Cerebellar nuclear complex (tissue), 1 donor: ENCODE measurements at places on chromosomes 16 and 17.

DNA sequence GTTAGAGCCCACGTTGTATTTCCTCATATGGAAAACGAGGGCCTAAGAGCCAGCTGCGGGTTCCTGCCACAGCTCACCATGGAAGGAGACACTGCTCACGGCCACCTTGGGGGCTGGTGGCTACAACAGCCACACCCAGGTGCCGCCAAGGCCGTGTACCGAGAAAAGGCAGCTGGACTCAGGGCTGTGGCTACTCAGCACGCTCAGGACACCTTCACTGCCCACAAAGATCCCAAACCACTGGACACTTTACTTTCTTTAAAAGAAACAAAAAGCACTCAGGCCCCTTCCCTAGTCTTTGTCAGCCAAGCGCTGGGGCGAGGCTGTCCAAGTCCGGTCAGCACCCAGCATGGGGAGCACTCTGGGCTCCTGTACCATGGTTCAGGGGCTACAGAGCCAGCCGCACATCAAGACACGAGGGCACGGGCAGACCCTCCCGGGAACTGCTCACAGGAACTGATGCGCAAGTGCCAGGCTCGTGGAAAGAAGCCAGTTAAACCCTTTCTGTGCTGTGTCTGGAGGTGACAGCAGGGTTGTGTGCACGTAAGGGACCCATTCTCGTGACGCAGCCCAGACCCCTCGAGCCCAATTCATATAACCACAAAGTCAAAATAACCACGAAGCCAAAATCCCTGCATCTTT, 18.5 kb downstream of the SLC16A3 start:
- no peak for DNase-seq

DNA sequence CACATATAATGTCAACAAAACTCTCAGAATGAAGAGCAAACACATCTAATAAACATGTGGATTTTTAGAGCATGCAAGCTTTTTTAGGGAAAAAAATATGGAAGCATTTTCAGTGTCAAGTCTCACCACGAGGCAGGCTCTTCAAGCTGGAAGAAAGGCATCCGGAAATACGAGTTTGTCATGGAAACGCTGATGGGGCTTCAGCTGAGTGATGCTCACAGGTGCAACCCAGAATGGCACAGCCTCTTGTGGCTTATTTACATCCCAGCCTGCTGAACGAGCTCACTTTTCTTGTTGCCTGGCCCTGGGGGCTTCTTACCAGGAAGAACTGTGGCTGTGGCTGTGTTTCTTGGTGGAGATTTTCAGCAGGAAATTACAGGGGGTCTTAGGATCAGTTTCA, 24.1 kb upstream of the DYNLL2 start:
- no peak for DNase-seq

DNA sequence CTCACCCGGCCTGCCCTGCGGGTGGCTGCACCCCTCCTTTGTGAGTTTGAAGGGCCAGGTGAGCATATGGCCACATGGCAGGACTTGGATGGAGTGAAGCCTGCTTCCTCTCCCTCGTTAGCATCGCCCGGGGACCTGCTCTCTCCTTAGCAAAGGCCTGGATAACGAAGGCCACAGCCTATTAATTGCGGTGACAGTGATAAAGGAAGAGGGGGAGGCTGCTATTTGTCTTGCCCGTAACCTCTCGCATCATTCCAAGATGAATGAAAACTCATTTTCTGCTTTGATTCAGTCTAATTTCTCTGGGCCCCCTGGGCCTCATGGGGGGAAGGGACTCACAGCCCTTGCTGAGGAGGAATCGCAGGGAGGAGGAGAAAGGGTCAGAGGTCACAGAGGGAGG, 68.5 kb upstream of the LHX1 start:
- no peak for DNase-seq

DNA sequence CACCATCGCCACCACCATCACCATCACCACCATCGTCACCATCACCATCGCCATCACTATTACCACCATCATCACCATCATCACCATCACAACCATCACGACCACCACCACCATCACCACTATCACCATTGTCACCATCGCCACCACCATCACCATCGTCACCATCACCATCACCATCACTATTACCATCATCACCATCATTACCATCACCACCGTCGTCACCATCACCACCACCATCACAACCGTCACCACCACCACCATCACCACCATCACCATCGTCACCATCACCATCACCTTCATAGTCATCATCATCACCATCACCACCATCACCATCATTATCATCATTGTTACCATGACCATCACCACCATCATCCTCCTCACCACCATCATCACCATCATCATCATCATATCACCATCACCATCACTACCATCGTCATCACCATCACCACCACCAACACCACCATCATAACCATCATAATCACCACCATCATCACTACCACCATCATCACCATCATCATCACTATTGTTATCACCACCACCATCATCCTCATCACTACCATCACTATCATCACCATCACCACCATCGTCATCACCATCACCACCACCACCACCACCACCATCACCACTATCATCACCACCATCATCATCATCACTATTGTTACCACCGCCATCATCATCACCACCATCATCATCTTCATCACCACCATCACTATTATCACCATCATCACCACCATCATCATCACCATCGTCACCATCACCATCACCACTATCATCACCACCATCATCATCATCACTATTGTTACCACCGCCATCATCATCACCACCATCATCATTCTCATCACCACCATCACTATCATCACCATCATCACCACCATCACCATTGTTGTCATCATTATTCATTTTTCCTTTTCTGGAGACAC, 51.5 kb upstream of the ZNF469 start:
- DNase-seq: no peak

DNA sequence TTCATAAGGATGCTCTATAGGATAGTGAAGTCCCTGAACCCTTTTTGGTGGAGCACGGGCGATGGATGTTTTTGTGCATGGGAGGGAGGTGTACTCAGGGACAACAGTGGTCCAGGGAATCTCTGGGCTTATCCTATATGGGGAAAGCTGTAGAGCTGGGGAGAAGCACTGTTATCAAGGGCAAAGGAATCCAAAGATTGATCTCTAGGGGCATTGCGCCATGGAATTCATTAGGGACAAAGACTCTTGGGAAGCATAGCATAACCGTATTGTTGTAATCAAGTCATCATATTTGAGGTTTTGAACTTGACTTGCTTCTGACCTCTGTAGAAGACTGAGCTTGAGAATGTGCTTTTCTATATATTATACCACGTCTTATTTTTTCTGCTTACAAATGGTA, 172.9 kb upstream of the ZFHX3 start:
- DNase-seq: no peak

DNA sequence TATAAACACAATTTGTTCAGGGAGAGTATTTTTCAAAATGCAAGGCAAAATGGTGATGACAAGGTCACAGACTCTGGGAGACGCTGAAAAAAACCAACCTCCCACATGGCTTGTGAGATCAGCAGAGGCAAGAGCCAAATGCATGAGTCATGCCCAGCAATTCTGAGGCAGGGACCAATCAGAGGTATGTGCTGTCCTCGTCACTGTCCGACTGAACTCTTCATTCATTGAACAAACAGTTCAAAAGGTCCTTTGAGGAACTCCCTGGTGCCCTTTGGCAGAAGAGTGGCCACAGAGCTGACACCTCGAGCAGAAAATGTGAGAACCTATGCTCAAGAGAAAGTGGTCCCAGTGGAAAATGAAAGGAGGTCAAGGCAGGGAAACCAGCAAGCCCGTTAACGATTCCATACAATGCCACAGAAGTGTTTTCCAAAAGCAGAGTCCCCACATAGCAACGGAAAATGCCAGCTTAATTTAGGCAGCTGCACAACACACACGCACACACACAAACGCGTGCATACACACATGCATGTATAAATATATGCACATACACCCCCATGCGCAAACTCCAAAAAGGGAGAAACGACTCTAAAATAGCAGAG, 50.9 kb downstream of the CDH11 start:
- no peak for DNase-seq

DNA sequence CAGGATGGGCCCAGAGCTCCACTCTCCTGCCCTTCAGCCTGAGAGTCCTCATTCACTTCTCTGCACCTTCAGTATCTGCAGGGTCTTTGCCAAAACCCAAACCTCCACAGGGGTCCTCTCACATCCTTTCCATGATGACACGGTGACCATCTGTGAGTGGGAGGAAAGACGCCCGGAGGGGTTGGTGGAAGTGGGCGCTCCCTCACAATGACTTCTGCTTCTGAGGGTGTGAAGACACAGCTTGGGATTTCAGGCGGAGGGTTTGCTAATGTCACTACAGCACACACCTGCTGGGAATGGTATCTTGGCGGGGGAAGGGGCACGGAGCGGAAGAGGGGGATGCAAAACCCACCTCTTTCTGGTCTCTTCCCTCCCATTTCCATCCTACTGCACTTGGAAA, 115.1 kb upstream of the SDK2 start:
- DNase-seq: no peak

DNA sequence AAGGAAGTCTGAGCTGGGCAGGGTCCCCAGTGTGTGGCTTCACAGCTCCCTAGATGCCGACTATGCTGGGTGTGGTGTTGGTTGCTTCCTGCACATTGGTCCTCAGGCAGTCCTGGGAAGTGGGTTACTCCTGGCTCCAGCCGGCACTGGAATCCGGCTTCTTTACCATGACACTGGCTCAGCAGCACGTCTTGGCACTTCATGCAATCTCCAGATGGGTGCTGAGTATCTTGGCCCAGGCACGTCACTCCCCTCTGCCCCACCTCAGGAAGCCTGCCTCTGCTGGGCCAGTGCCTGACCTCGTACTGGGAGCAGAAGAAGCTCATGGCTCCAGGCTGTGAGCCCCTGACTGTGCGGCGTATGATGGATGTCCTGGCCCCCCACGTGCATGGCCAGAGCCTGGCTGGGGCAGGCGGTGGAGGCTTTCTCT, 24.5 kb downstream of the FCSK start:
- no peak for DNase-seq

GRCh38 chr17:57662644-57663308, 82.3 kb downstream of the CCDC182 start:
- peak; percentile 96 for DNase-seq

DNA sequence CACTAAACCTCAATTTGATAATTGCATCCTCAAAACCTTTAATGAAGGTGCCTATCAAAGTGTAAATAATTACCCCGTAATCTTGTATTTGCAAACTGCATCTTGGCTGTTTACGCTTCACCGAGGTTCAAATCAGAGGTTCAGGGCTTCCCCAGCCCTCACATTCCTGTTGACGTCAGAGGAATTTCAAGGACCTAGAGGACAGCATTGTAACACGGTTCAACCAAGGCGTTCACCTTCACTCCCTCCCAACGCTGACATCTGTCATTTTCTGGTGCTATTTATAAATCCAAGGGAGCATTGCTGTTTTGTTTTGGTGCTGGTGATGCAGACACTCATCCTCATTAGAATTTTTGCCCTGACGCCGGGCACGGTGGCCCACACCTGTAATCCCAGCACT, 691.6 kb upstream of the RBFOX1 start:
- no peak for DNase-seq

- no peak for DNase-seq
Observed at GRCh38 chr17:57986841-57987580, 1.0 kb downstream of the VEZF1 start.

- DNase-seq: no peak
Observed at GRCh38 chr16:82937926-82938520, 311.3 kb downstream of the CDH13 start.

GRCh38 chr16:50253514-50253910, 12.8 kb upstream of the ADCY7 start:
- no peak for DNase-seq

DNA sequence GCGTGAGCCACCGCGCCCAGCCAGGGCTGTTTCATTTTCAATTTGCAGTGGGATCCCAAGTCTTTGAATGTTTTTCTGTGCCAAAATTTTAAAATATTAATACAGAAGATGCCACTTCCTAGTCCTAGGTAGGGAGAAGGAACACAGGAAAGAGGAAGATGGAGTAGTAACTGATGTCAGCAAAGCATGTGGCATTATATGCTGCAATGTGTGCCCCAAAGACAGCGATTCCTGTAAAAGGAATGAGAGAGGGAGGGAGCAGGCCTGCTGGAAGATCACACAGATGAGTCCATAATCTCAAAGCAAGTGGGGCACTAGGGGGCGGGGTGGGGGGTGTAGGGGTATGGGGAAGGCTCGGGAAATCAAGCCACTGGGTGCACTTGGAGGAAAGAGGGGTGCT, 23.4 kb upstream of the SSTR2 start:
- no peak for DNase-seq

DNA sequence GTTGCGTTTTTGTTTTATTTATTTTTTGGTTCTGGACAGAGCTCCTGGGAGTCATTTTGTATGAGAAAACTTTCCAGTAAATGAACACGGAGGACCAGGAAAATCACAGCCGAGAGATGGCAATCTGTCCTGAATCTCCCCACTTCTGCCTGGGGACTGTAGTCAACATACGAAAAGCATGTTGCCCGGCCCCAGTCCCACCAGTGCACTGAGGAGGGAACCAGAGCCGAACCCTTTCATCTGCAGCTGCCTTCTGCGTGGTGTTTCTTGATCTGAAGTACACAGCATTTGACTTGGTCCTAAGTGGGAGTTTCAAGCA, 18.9 kb downstream of the SNX11 start:
- DNase-seq: no peak

DNA sequence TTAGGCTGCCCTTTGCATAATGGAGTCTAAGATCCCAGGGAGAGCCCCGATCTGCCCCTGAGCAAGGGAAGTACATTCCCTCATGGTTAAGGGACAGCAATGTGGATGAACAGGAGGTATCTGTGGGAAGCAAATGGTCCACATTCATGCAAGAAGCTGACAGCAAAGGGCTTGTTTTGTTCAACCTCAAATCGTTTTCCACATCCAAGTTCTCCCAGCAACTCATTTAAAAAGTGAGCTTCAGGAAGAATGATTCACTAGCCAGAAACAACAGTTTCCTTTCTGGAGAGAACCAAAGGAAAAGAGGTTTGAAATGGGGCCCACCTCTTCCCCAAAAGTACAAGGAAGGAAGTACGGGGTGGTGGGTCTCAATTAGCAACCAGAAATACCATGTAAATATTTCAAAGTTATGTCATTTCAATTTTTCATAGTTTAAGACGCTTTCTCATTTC, 9.4 kb downstream of the HSPB9 start:
- no peak for DNase-seq

DNA sequence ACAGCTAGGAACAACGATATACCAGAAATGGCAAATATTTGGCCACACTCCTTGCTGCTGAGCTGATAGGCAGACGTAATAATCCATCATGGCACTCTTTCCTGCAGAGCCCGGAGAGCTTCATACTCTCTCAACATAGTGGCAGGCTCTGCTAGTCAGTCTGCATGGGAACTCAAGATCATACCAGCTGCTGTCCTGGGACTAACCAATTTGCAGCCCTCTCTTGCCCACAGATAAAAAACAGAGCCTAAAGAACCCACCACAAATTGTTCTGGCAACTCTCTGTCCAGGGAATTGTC, 13.5 kb downstream of the GSDMB start:
- no peak for DNase-seq
